Endothelial cell (in vitro differentiated cells): ENCODE measurements at places on chromosomes 12 and 14. TPM values are rescaled to one million over a fixed set of nuclear protein-coding genes. Genes with fewer than 3 reads are reported as not detected.

OR6C2 gene
- total RNA-seq: not detected

DNAJC22 gene
- total RNA-seq: 1.8 TPM

B4GALNT1 gene
- total RNA-seq: 1.3 TPM

HOXC6 gene
- 0.21 TPM for total RNA-seq

PPP1R1A gene
- total RNA-seq: 1.3 TPM

RALGAPA1 gene
- total RNA-seq: 29.0 TPM

GRIN2B gene
- 2.4 TPM for total RNA-seq

IAPP gene
- not detected for total RNA-seq

OR4E2 gene
- not detected for total RNA-seq

CAPS2 gene
- total RNA-seq: 2.1 TPM

- H3K36me3 ChIP-seq: no peaks in the 10 kb centered on the region
- peaks cover 18% of the 10 kb centered on the region for H3K4me1 ChIP-seq
- no peak overlapping the region for H3K4me3 ChIP-seq
- no peak overlapping the region for H3K27ac ChIP-seq
Observed at GRCh38 chr14:75290851-75291250, 12.2 kb downstream of the FOS start.

GRCh38 chr12:18919871-18920511, 182.1 kb downstream of the CAPZA3 start:
- H3K36me3 ChIP-seq: no peaks in the 10 kb centered on the region
- peaks cover 12% of the 10 kb centered on the region for H3K4me1 ChIP-seq
- H3K27me3 ChIP-seq: no peaks in the 10 kb centered on the region
- no peak overlapping the region for H3K4me3 ChIP-seq

- peak; percentile 13 for DNase-seq
- peaks cover 30% of the 10 kb centered on the region for H3K36me3 ChIP-seq
- peaks cover 23% of the 10 kb centered on the region for H3K4me1 ChIP-seq
- peaks cover 39% of the 10 kb centered on the region for H3K27me3 ChIP-seq
- peak overlapping the region; percentile 85 for H3K4me3 ChIP-seq
Observed at GRCh38 chr12:57237932-57238853, 8.7 kb downstream of the SHMT2 start.

- H3K4me1 ChIP-seq: peaks cover 61% of the 10 kb centered on the region
- H3K36me3 ChIP-seq: peaks cover 5% of the 10 kb centered on the region
- no peak overlapping the region for H3K27ac ChIP-seq
- H3K27me3 ChIP-seq: peaks cover 6% of the 10 kb centered on the region
- no peak for DNase-seq
Observed at GRCh38 chr14:56124327-56124726, 6.1 kb downstream of the PELI2 start.

DNA sequence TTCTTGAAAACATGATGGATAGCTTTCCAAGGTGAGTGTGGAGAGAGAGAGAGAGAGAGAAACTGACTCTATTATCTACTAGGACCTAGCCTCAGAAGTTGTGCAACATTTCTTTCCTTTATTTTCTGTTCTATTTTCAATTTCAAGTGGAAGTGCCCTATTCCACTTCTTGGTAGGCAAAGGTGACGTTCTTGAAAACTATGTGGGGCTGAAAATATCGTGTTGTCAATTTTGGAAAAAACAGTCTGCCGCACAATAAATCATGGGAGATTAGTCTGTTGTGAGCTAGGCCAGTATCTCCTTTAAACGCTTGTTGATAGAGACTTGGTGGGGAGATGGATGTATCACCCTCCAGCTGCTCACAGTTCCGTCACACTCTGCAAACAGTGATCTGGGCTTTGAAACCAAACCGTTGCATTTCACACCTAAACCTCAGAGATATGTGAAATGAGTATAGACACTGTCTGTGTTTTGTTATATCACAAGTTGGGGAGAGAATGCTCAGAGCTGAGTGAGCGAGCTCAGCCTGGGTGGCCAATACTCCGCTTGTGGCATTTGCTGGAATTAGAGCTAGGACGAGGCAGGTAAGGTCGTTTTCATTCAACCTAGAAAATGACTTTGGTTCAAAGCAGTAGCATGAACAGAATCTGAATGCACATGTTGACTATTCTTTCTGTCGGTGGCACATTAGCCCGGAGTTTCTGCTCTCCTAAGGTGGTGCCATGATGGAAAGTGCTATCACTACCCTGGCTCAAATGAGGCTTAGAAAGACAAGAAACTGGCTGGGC, 75.1 kb upstream of the ST8SIA1 start:
- no peaks in the 10 kb centered on the region for H3K4me1 ChIP-seq
- no peak for DNase-seq
- no peaks in the 10 kb centered on the region for H3K36me3 ChIP-seq
- H3K27ac ChIP-seq: no peak overlapping the region

GRCh38 chr14:61388173-61388975, 67.0 kb downstream of the PRKCH start:
- no peak for DNase-seq
- H3K4me1 ChIP-seq: peaks cover 14% of the 10 kb centered on the region
- peaks cover 5% of the 10 kb centered on the region for H3K27me3 ChIP-seq

DNA sequence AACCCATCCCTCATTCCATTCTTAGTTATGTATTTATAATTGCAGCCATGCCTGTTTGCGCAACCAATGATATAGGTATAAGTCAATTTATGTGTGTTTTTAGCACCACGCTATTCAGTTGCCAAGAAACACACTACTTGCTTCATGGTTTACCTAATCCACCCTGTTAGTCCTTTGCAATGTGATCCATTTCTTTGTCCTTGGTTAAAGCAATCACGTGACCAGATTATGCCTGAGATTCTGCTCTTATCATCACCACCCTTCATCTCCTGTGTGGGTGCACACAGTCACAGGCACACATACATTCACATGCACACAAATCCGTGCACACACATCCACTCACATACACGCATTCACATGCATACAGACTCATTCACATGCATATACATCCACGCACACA, 52.3 kb upstream of the KCNA5 start:
- no peaks in the 10 kb centered on the region for H3K4me1 ChIP-seq
- H3K4me3 ChIP-seq: no peak overlapping the region
- H3K27ac ChIP-seq: no peak overlapping the region

GRCh38 chr12:115964214-115964613, 313.3 kb downstream of the MED13L start:
- H3K4me3 ChIP-seq: no peak overlapping the region
- DNase-seq: no peak
- H3K27ac ChIP-seq: no peak overlapping the region
